ENCODE measurements at places on chromosomes 5 and 9.

GRCh38 chr5:124825250-124825982, 79.0 kb upstream of the ZNF608 start:
- DNase-seq: no peak

DNA sequence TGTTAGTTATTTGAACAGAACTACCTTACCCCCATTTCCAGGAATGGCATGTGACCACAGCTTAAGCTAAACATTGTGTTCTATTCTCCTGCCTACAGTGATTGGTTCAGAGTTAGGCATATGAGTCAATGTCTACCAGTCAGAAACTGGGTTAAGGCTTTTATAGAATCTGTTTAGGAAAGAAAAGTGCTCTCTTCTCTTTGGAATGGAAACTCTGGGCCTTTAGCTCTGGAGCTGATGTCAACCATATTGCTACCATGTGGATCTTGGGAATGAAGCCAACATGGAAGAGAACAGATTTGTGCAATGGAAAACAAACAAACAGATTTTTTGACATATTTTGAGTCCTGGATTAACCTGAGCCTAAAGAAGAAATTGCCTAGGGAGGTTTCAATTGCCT, 488.9 kb upstream of the TNC start:
- DNase-seq: no peak

DNA sequence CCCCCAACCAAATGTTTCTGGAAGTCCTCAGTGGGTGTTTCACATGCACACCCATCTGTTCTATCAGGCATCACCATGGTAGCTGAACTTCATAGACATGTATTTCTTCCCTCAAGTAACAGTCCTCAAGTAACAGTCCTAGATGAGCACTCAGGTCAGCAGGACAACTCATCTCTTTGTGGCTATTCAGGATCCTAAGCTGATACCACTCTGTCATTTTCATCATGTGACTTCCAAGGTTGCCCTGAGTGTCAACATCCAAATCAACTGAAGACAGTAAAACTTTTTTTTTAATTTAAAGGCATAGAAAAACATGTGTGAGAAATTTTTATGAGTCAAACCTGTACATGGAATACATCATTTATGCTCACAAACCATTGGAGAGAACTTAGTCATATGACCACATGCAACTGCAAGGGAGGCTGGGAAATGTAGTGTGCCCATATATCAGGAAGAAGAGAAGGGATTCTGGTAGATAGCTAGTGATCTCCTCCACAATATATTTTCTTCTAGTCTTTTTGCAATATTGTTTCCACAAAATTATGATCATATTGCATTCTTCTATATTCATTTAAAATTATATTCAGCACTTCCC, 64.2 kb upstream of the FST start:
- no peak for DNase-seq

- no peak for DNase-seq
Measured at GRCh38 chr5:139878093-139878492, 82.5 kb downstream of the PSD2 start.

Measured in epithelial cell of prostate (primary cell).